Spleen (tissue), 13 donors: ENCODE measurements at places on chromosomes 12 and 14. TPM values are rescaled to one million over a fixed set of nuclear protein-coding genes. Genes with fewer than 3 reads are reported as not detected.

Gene SNRPF
- 18.1 TPM for total RNA-seq

Gene TEX22
- 0.85 TPM for total RNA-seq

Gene PMCH
- total RNA-seq = not detected

Gene CD69
- 29.5 TPM for total RNA-seq

Gene KIF26A
- 14.6 TPM for total RNA-seq

Gene SLC39A5
- total RNA-seq = 1.3 TPM

Gene C12orf50
- total RNA-seq = not detected

Gene NOS1
- total RNA-seq = not detected

Gene MYO1A
- 1.4 TPM for total RNA-seq

Gene CISTR
- not detected for total RNA-seq

Gene AKAP5
- total RNA-seq = 1.8 TPM

Gene EML5
- total RNA-seq = 2.4 TPM

Gene CCDC175
- total RNA-seq = not detected

Gene ALX1
- total RNA-seq = not detected

Gene VEZT
- 41.2 TPM for total RNA-seq

Gene GLT1D1
- 7.8 TPM for total RNA-seq

Gene CPM
- total RNA-seq = 14.3 TPM

Gene TAS2R14
- total RNA-seq = 5.6 TPM

Gene TAS2R43
- total RNA-seq = 4.6 TPM

Gene IL31
- not detected for total RNA-seq

Gene GZMH
- total RNA-seq = 14.0 TPM

Gene CLEC4C
- total RNA-seq = 1.2 TPM

Gene KRT2
- not detected for total RNA-seq

Gene TPH2
- total RNA-seq = 1.5 TPM

Gene MIP
- total RNA-seq = not detected

Gene NTF3
- 5.8 TPM for total RNA-seq

Gene PIWIL1
- 0.38 TPM for total RNA-seq

Gene ZDHHC22
- total RNA-seq = not detected

Gene AKAP3
- total RNA-seq = 2.4 TPM

Gene P2RX2
- total RNA-seq = 2.8 TPM

Gene KRT74
- total RNA-seq = not detected

Gene SERPINA1
- total RNA-seq = 241 TPM

Gene ITGB7
- 49.4 TPM for total RNA-seq

Gene KLRK1
- 30.5 TPM for total RNA-seq

Gene CPNE6
- total RNA-seq = not detected

Gene PLA2G1B
- 1.1 TPM for total RNA-seq

Gene OR4K14
- not detected for total RNA-seq

Gene ZFYVE21
- 49.7 TPM for total RNA-seq

Gene AQP2
- total RNA-seq = not detected

Gene TAS2R19
- total RNA-seq = 11.1 TPM

Gene KRT75
- total RNA-seq = not detected

Gene TMEM121
- total RNA-seq = 3.4 TPM

Gene ADAMTS20
- total RNA-seq = not detected

Gene SSPN
- 6.4 TPM for total RNA-seq

Gene PRORP
- 36.1 TPM for total RNA-seq
